ENCODE measurements at places on chromosomes 6 and 20. TPM values are rescaled to one million over a fixed set of nuclear protein-coding genes. Genes with fewer than 3 reads are reported as not detected.

NFS1 gene
- total RNA-seq, result 16.5 TPM

B4GALT5 gene
- 52.6 TPM for total RNA-seq

TRIM10 gene
- not detected for total RNA-seq

SEMG1 gene
- total RNA-seq, result not detected
